ENCODE measurements at places on chromosomes 11 and 22.

DNA sequence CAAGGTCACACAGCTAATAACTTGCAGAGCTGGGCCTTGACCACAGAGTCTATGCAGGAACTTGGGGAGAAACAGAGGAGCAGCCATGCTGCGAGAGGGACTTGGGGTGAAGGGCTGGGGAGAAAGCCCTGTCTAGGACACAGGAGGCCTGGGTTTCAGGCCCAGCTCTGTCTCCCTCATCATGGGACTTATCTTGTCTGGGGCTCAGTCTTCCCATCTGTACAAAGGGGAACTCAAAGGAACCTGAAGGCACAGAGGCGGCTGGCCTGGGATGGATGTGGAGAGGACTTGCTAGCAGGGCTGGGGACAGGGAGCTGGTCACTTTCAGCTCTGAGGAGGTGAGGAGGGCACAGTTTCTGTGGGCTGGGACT lies 36.9 kb upstream of the TPBGL start:
- no peak for DNase-seq

GRCh38 chr11:110763249-110764011 lies 51.2 kb upstream of the ARHGAP20 start:
- DNase-seq, result no peak

DNA sequence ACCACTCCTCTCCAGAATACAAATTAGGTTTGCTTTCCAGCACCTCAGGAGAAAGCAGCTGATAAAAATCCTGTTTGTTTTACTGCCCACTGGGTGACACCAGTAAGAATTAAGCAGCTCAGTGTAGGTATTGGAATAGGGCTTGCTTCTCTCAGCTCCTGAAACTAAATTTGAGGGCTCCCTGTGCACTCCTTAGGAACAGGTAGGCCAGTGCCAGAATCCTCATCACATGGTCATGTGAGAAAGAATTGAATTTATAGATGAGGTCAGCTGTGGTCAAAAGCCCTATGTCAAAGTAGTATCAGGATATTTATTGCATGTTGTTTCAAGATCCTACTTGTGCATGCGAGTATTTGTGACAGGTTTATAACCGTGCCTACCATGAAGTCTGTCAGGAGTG lies 1.0 kb downstream of the PRSS23 start:
- DNase-seq, result no peak

GRCh38 chr11:104846216-104846615 lies 52.0 kb downstream of the CASP12 start:
- DNase-seq, result no peak

DNA sequence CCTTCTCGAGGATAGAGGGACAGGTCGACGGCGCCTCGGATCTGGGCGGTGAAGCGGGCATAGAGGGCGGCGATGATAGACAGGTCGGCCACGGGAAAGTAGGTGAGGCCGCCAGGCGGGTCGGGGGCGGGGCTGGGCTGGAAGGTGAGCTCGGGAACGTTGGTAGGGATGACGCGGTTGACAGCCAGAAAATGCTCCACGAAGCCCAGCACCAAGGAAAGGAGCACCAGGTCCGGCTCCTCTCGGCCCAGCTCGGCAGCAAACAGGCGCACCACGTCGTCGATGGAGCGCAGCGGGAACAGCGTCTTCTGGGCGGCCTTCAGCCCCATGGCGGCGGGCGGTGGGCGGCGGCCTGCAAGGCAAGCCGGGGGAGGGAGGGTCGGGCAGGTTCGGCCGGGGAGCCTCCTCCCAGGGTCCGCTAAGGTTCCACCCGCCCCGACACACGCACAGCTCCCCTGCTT lies 540 bp downstream of the MEN1 start:
- no peak for DNase-seq

DNA sequence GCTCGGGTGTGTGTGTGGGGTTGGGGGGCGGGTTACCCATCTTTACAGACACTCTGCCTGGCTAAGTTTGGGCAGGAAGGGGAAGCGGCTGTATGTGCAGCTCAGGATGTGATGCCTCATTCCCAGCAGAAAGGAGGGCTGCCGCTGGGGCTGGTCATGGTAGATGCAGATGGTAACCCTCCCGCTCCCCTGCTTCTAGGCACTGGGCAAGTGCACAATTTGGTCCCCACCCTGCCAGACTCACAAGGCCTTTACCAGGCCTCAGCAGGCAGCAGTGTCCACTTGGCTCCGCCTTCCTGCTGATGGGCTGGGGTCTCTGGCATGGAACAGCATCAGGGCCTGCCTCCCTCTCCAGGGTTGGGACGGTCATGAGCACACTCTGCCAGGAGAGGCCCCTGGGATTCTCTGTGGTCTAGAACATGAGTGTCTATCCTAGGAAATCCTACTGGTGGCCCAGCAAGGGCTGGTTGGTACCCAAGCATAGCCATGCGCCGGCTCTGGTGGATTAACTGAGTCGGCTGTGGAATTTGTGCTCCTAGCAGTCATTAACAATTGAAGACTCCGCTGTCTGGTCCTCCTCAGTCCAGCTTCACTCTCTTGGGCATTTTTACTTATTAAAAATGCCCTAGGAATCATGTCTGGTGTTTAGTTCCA lies 4.2 kb downstream of the LMO1 start:
- DNase-seq, result no peak

- no peak for DNase-seq
Observed at GRCh38 chr11:11611381-11611780, 10.4 kb downstream of the GALNT18 start.

DNA sequence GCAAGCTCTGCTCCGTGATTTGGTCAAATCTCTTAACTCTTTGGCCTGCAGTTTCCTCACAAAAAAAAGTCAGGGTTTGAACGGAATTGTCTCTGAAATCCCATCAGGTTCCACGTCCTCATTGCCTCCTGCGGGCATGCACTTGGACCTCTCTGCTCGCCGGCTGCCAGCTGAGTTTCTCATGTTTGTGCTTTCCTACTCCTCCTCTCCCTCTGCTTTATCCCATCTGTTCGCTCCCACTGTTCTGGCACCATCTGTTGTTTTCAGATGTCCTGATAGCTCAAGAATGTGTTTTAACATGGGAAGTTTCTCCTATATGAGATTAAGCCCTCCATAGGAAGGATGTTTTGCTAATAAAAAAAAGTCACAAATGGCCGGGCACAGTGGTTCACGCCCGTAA lies 49.4 kb upstream of the ARHGAP42 start:
- no peak for DNase-seq
